ENCODE measurements at places on chromosomes 7 and 10.

DNA sequence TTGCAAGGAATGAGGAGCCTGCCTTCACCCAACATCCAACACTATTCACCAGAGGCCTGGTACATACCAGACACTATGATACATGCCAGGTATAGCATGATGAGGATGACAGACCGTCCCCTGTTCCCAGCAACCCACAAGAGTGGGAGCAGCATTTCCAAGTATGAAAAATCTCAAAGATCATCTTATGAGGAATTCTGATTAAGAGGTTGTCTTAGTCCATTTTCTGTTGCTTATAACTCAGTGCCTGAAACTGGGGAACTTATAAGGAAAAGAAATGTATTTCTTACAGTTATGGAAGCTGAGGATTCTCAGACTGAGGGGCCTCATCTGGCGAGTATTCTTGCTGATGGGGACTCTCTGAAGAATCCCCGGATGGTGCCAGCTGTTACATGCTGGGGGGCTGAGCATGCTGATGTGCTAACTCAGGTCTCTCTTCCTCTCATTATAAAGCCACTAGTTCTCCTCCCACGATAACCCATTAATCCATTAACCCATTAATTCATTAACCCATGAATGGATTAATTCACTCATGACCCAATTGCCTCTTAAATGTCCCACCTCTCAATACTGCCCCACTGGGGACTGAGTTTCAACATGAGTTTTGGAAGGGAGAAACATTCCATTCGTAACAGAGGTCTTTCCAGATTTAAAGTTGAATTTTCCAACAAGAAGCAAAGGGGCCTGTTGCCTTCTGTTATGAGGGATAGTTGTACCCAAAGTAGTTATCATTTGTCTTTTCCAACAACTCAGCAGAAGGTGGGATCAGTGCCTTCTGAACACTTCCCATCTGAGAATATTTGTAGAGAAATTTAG, 173.9 kb downstream of the HERPUD2 start:
- no peak for DNase-seq

- no peak for DNase-seq
Observed at GRCh38 chr10:5402798-5403197, 1.8 kb downstream of the TUBAL3 start.

GRCh38 chr7:131010717-131011431, 276.9 kb upstream of the KLF14 start:
- DNase-seq = peak; percentile 93

DNA sequence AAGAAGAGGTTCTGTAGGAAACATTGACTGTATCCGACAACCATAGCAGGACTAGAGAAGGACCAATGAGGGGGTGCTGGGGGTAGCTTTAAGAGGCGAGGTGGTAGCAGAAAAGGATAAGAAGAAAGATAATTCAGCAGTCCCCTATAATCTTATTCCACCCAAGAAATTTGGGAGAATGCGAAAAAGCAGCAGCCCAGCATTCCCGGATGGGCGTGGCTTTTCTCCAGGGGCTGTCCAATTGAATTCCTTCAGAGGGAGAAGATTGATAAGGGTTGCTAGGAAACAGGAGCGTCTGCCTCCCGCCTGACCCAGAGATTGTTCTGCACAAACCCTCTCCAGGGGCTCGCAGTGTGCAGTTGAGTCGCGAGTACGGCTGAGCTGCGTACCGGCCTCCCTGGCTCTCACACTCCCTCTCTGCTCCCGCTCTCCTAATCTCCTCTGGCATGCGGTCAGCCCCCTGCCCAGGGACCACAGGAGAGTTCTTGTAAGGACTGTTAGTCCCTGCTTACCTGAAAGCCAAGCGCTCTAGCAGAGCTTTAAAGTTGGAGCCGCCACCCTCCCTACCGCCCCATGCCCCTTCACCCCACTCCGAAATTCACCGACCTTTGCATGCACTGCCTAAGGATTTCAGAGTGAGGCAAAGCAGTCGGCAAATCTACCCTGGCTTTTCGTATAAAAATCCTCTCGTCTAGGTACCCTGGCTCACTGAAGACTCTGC, at the start of gene GRM3:
GRM3 (plus strand) TSS at position 349 of the 721 bp plus-strand sequence. CDS start 121,237 bp downstream, outside the sequence.
- no peak for DNase-seq

DNA sequence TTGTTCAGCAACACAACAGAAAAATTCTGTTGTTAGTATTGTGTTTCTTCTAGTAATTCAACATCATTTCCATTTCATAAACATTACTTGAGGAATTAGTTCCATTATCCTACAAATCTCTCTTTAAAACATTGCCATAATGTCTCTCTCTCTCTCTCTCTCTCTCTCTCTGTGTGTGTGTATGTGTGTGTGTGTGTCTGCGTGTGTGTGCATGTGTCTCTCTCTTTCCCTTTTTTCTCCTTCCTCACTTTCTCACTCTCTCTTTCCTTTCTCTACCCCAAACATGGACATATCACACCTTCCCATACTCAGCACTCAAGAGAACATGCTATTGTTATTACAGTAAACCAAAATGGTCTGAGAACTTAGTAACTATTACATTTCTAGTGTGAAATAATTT, 16.6 kb downstream of the LRRTM3 start:
- DNase-seq = no peak

- DNase-seq = no peak
Observed at GRCh38 chr10:74755273-74755672, 71.1 kb upstream of the KAT6B start.

GRCh38 chr10:23436983-23437382, 1.9 kb upstream of the OTUD1 start:
- no peak for DNase-seq

- DNase-seq = peak; percentile 13
Observed at GRCh38 chr7:64878684-64879083, 24.4 kb upstream of the ZNF273 start.

DNA sequence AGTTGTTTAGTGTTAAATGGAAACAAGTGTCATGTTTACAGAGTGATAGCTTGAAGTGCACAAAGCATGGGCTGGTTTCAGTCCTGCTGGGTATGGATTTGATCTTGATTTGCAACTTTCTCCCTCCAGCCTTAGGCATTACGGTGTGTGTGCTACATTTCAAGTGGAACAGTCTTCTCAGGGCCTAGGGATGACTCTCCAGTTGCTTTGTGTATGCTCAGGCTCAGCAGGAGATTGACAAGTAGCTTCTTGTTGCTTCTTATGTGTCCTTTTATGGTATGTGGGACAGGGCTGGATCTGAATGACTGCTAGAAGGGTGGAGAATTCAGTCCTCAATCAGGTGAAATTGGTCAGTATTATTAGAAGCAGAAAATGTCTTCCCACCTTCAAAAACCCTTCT, 51.3 kb upstream of the PLEKHA1 start:
- no peak for DNase-seq

DNA sequence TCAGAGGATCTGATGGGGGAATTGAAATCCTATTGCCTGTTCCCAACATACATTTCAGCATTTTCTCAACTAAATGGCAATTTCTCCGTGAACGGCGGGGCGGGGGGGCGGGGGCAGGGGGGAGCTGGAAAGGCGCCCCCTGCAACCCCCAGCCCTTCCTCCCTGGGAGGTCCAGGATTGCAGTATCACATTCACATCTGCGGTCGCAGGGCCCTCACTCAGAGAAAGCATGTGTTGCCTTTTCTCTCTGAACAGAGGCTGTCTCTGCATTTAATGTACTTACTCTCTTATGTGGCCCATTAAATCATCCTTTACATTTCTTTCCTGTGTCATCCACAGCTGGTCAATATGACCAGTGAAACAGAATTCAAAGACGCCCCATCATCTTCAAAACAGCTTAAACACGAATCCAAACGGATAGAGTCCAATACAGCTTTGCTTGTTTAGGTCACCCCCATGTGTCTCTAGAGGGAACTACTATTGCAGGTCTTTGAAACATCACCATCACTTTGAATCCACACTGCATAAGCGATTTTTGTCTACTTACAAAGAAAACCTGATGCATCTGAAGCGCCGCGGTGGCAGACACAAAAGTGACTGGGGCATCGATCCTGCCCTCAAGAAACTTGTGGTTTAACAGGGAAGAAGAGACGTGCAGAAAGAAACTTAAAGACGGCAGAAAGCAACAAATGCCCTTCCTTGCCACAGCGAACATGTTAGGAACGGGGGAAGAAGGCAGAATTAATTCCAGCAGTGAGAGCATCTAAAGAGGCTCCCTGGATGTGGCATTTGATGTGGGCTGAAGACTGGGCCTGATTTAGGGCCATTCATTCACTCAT, 17.0 kb upstream of the ECHDC3 start:
- peak; percentile 76 for DNase-seq

GRCh38 chr7:157487046-157487770, 150.4 kb downstream of the DNAJB6 start:
- no peak for DNase-seq

GRCh38 chr10:69748621-69749020, 53.1 kb upstream of the COL13A1 start:
- DNase-seq = no peak

- DNase-seq = no peak
Observed at GRCh38 chr7:108421720-108422331, 34.4 kb downstream of the NRCAM start.

GRCh38 chr7:73560109-73560835, 2.8 kb upstream of the BCL7B start:
- DNase-seq = peak; percentile 73

- no peak for DNase-seq
Observed at GRCh38 chr7:32218154-32218467, 147.9 kb upstream of the PDE1C start.

GRCh38 chr7:94111009-94111408, 106.9 kb upstream of the BET1 start:
- no peak for DNase-seq

GRCh38 chr7:16970732-16971482, 89.1 kb upstream of the AGR3 start:
- DNase-seq = no peak

GRCh38 chr10:66828957-66829356, 96.9 kb upstream of the LRRTM3 start:
- no peak for DNase-seq

GRCh38 chr10:123986736-123987135, 95.1 kb upstream of the CPXM2 start:
- DNase-seq = peak; percentile 75

- peak; percentile 6 for DNase-seq
Observed at GRCh38 chr7:22481726-22482125, 18.3 kb downstream of the STEAP1B start.

DNA sequence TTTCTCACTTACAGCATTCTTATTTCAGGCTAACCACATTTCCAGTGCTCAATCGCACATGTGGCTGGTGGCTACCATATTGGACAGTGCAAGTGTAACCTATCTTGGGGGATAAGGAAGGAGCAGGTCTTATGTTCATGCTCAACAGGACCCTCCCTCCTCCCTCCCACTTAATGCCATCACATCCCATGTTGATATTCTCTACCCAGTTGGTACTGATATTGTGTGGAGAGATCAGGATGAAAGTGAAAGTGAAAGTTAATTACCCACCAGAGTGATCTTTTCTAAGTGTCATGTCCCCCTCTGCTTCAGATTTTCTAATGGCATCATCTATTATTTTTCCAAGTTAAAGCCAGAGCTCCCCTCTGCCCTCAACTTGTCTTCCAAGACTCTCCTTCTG, 91.6 kb downstream of the BMPER start:
- no peak for DNase-seq

DNA sequence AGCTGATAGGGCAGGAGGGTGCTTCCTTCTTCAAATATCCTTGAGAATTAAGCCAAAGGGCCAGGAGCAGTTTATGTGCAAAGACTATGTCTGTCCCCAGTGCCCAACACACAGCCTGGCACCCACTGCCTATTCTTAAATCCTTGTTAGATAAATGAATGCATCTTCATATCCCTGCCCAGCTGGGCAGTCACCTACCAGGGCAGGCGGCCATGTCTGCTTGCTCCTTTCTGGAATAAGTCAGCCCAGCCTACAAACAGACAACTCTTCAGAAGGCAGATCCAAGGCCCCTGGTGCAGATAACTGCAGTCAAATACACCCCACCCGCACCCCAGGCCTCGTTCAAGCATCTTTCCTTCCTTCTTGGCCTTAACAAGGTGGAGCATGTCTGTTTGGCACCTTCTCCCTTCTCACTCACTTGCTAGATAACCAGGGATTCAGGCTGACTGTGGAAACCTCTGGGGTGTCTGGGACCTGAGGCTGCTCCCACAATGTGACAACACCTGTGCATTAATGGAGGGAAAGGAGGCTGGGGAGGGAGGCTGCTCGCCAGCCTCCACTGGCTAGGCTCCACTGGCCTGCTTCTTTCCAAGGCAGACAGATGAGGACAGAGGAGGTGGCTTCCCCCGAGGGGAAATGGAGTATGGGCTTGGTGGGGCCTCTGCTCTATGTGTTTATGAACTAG, 59.9 kb upstream of the COL13A1 start:
- DNase-seq = no peak

DNA sequence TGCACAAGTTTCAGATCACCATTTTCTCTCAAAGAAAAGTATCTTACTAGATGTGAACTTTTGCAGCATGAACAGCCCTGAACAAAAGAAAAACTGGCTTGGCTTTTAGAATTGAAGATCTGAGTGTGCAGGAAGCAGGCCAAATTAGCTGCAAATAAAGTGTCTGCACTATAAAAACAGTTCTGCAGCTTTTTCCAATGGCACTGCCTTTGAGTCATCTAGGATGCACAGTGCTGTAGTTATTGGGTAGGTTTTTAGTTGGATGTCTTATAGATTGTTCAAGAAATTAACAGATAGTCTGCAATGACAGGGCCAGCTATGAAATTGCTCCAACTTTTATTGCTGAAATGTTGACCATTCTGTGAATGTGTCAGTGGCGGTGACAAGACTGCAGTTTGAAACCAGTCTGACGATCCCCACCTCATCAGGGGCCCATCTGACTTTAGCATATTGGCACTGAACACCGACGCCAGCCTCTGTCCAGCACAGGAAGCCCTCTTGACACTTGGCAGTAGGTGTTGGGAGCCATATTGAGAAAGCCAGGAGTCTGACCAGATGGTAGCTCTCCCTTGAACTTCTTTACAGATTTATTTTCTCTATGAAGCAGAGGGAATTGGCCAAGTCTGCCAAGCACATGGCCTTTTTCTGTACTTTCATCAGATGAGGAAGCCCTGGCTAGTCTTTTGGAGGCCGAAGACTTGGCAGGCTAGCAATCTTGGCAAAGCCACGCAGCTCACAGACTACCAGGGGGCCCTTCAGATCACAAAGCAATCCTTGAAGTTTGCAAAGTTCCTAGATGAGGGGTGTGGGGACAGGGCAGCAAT, 490.6 kb downstream of the NEBL start:
- DNase-seq = no peak

DNA sequence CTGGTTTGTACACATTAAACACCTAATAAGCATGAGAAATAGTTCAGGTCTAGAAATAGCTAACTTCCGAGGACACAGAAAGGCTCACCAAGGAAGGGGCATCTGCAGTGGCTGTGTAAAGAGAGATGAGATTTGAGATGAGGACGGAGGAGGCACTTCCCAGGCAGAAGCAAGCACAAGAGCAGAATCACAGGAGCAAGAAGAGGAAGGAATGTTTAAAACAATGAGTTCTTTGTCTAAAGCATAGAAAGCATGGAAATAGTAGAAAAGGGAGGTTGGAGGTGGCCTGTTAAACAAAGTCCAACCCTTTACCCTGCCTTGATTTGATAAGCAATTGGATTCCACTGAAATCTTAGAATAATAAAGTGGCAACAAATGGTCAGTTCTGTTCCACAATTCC, 11.6 kb upstream of the PON3 start:
- DNase-seq = no peak

GRCh38 chr7:100779359-100779758, 46.0 kb downstream of the ZAN start:
- DNase-seq = no peak
